ENCODE measurements at places on chromosomes 4 and X. TPM values are rescaled to one million over a fixed set of nuclear protein-coding genes. Genes with fewer than 3 reads are reported as not detected.

The GPR101 gene
- total RNA-seq: not detected

- no peaks in the 10 kb centered on the region for H3K4me1 ChIP-seq
- H3K27me3 ChIP-seq: peaks cover 3% of the 10 kb centered on the region
- DNase-seq: peak; percentile 22
- no peaks in the 10 kb centered on the region for H3K36me3 ChIP-seq
- no peak overlapping the region for H3K27ac ChIP-seq
These were observed 127.9 kb downstream of the OR13H1 start for GRCh38 chrX:131671735-131672134.

The PLRG1 gene
- 45.5 TPM for total RNA-seq

- no peaks in the 10 kb centered on the region for H3K36me3 ChIP-seq
- no peaks in the 10 kb centered on the region for H3K27me3 ChIP-seq
- H3K27ac ChIP-seq: no peak overlapping the region
These were observed 37.0 kb upstream of the NOCT start for GRCh38 chr4:138978600-138978999.

DNA sequence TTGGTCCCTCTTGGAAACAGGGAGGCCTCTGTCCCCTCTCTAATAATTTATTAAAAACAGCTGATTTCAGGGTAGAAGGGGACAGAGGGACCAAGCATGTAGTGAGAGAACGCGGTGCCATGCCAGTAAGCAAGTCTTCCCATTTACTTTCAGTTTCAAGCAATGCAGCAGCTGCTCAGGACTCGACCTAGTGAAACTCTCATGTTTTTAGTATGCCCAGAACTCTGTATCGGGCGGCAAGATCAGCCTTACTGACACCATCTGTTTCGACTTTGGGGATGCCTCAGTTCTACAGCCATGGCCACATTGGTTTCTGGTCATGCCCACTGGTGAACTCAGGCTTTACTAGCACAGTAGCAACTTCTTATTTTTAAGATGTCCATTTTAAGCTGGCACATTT, 40.6 kb downstream of the ZNF81 start:
- DNase-seq: no peak
- H3K4me1 ChIP-seq: no peaks in the 10 kb centered on the region
- H3K27me3 ChIP-seq: peaks cover 5% of the 10 kb centered on the region
- H3K4me3 ChIP-seq: no peak overlapping the region
